ENCODE measurements at places on chromosomes 2 and 18.

DNA sequence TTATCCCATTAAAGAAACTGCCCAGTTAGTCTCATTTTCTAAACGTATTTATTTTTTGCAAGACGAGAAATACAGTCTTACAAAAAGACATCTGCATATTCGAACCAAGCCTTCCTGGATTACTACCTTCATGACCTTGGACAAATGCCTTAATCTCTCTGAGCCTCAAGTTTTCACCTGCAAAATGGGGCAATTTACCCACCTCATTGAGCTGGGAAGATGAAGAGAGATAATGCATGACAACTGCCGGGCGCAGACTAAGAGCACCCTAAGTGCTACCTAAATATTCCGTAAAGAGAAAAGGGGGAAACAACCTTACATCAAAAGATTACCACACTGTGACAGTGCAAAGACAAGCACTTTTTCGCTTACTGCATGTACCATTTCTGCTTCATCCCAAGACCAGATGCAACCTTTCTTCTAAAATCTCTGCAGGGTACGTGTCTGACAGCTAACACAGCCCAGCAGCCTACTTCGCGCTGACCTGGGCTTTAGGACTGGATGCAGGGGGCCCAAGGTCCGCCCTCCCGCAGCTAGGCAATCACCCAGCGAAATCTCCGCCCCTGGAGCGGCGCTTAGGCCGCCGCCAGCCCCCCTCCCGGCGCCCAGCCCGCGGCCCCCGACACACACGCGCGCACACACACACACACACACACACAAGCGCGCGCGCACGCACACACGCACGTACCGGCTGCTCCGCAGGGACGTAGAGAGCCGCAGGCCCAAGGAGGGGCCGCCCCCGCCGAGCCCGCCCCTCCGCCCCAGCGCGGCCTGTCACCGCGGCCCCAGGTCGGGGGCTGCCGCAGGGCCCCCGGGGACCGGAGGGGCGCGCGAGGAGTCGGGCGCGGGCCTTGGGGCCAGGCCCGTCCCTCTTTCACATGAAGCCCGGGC, 766 bp downstream of the MAP3K2 start:
- H3K4me1 ChIP-seq = peaks cover 61% of the 10 kb centered on the region
- no peaks in the 10 kb centered on the region for H3K27me3 ChIP-seq
- peak; percentile 68 for DNase-seq

DNA sequence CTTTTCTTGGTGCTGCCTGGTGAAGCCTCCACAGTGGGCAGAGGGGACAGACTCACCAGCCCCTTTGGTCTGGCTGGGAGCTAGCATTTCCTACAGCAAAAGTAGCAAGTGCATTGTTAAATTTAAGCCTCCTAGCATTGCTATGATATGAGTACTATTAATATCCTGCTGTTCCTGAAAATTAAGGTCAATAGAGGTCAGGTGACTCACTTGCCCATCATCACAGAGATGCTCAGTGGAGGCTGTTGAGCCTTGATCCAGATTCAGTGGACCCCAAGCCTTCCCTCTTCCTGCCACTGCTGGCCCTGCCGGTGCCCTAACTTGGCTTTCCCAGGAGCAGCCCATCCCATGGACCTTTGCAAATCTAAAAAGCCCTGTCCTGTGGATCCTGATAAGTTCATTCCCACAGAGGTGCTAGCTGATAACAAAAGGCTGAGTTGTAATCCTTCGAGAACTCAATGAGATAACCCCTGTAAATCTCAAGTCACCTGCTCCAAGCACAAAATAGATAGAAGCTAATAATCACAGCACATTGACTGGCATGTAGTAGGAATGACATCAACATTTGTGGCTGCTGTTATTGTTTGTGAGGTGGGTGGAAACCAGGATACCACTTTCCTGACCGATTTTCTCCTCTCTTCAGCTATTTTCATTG, 84.4 kb downstream of the THNSL2 start:
- no peak overlapping the region for H3K27ac ChIP-seq
- peaks cover 21% of the 10 kb centered on the region for H3K4me1 ChIP-seq
- DNase-seq = no peak
- no peaks in the 10 kb centered on the region for H3K27me3 ChIP-seq

DNA sequence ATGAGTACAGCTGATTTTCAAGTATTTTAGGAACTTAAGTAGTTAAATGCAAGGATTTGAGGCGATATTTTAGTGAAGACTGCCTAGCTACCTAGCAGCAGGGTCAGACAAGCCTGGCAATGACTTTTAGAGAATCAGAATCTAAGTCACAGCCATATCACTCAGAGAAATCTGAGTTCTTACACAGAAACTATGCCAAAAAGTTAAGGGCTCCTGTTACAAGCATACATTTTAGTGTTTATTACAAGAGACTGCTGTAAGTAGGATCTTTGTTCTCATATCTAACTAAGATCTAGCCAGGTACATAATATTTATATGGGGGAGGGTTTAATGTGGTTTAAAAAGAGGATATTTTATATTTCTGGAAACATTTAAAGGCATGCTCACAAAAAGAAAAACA, 37.5 kb downstream of the MAP4K3 start:
- no peak for DNase-seq
- H3K36me3 ChIP-seq = no peaks in the 10 kb centered on the region
- H3K27me3 ChIP-seq = no peaks in the 10 kb centered on the region
- peaks cover 48% of the 10 kb centered on the region for H3K4me1 ChIP-seq
- no peak overlapping the region for H3K4me3 ChIP-seq

- no peaks in the 10 kb centered on the region for H3K4me1 ChIP-seq
- no peak for DNase-seq
- H3K27ac ChIP-seq = no peak overlapping the region
- H3K27me3 ChIP-seq = no peaks in the 10 kb centered on the region
These were observed 21.0 kb downstream of the TCF7L1 start for GRCh38 chr2:85154048-85154753.

DNA sequence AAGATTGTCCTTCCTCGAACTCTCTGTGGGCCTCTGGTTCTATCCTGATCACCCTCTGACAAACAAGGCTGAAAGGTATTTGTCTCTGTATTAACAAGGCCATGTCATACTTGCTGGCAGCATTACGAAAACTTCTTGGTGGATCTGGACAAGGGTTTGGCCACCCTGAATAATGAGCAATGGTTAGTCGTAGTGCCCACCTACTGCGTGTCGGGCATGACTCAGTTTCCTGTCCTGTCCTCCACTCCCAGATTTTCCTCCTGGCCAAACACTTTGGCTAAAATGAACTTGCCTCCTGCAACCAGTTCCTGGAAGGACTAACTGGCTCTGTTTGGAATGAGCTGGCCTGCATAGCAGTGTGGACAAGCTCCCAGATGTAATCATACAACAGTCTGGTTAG, 198.5 kb upstream of the SMIM21 start:
- DNase-seq = no peak
- no peaks in the 10 kb centered on the region for H3K36me3 ChIP-seq
- no peaks in the 10 kb centered on the region for H3K4me1 ChIP-seq
- H3K4me3 ChIP-seq = no peak overlapping the region
- no peaks in the 10 kb centered on the region for H3K27me3 ChIP-seq

- no peak overlapping the region for H3K27ac ChIP-seq
- DNase-seq = no peak
- no peaks in the 10 kb centered on the region for H3K4me1 ChIP-seq
- H3K4me3 ChIP-seq = no peak overlapping the region
- no peaks in the 10 kb centered on the region for H3K36me3 ChIP-seq
- no peaks in the 10 kb centered on the region for H3K27me3 ChIP-seq
These were observed 20.8 kb downstream of the ATF2 start for GRCh38 chr2:175147186-175147585.
